ENCODE measurements at places on chromosomes 6 and 20.
A peak's percentile ranks its signal among the peaks of the same experiment; 100 is the strongest.

DNA sequence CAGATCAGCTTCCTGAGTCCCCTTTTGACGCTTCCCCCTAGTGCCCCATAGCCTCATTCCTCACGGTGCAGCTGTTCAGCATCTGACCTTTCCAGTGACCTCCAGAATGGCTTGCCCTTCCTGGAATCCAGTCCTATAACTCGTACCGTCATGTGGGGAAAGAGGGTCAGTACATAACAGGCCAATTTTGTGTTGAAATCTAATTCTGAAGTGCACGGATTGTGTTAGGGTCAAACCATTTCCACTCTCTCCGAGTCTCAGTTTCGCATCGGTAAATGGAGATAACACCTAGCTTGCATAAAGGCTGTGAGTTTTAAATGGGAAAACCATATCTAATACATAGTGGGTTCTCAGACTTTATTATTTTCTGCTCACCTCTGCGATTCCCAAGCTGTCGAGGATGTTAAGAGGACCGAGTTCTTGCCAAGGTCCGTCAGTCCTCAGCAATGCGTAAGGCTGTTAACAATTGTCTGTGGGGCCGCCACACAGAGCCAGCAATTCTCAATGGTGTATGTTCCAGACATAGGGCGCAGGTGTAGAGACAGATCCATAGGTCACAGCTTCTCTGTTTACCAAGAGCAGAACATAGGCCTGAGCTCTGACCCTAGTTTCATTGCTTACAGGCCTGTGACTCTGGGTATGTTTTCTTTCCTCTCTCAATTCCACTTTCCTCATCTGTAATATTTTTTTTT lies 45.5 kb upstream of the CCR6 start:
- DNase-seq, result no peak

- no peak for DNase-seq
These were observed 171.3 kb downstream of the CDC5L start for GRCh38 chr6:44558832-44559251.

DNA sequence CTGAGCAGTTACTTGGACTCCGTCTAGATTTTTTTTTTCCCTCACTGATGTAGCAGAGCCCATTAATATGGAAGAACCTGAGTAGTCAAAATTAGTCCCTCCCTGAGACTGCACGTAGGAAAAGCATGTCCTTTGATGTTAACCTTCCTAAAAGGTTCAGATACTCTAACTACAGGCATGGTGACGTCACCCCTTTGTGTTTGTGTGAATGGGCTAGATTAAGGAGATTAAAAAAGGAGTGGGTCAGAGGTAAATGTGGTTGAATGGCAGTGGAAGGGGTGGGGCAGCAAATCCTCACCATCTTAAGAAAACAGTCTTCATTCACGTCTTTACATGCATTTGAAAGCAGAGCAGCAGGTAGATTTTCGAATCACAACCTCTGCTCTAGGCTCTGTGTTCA lies 521.1 kb downstream of the TFAP2B start:
- no peak for DNase-seq

DNA sequence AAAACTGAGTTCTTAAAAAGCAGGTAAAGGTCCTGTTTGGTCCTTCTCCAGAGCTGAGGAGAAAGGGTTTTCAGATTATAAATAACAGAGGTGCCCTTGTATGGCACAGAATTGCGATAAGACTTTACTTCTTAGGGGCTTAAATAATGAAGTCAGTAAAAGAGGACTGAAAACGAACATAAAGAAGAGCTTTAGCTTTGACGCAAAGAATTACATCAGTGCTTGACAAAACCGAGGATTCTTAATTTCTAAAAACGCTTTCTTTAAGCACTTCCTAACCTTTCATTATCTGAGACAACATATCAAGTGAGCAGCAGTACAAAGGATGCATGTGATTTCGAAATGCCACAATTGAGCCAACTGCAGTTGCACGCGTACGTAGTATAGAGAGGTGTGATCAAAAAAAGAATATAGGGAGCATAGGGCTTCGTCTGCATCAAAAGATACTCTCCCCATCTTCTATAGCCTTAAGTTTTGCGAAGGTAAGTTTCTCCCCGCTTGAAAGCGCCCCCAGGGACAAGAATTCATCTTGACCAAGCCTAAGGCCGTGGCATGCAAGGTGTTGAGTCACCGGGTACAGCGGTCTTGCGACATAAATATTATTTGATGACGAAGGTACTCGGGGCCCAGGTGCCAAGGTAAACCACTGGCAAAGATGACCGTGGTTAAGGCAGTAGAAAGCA lies 778 bp upstream of the LOC128125822 start:
- peak; percentile 57 for DNase-seq

DNA sequence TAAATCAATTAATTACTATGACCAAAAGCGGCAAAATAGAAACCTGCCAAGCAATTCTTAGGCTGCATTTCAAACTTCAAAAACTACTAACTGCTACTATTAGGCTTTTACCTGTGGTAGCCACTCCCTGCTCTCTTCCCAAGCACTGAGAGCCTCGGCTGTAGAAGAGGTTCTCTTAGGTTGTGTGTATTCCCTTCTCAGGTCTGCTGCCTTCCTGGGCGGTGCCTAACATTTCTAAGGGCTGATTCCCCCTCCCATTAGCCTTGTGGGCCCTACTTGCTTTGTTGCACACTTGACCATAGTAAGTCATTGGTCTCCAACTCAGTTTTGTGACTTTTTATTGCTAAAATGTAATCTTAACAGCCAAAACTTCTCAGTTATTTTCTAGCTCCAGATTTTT lies 146.1 kb upstream of the C6orf118 start:
- no peak for DNase-seq

DNA sequence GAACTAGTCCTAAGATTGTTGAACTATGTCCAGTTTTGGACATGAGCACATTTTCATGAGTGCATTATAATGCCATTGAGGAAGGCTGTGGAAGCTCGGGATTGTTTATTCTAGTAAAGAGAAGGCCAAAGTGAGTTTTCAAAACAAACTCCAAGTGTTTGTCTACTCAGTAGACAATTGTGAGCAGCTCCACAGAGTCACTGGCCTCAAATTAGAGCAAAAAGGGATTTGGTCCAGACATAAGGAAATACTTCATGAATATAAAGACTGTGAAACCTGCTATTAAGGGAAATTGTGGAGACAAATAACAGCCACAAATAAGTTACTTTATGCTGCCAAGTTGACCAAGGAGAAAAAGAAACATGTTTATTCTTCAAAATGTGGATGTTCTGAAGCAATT lies 42.6 kb upstream of the PREP start:
- DNase-seq, result no peak

- no peak for DNase-seq
These were observed 151.9 kb upstream of the CARMIL1 start for GRCh38 chr6:25127076-25127837.

DNA sequence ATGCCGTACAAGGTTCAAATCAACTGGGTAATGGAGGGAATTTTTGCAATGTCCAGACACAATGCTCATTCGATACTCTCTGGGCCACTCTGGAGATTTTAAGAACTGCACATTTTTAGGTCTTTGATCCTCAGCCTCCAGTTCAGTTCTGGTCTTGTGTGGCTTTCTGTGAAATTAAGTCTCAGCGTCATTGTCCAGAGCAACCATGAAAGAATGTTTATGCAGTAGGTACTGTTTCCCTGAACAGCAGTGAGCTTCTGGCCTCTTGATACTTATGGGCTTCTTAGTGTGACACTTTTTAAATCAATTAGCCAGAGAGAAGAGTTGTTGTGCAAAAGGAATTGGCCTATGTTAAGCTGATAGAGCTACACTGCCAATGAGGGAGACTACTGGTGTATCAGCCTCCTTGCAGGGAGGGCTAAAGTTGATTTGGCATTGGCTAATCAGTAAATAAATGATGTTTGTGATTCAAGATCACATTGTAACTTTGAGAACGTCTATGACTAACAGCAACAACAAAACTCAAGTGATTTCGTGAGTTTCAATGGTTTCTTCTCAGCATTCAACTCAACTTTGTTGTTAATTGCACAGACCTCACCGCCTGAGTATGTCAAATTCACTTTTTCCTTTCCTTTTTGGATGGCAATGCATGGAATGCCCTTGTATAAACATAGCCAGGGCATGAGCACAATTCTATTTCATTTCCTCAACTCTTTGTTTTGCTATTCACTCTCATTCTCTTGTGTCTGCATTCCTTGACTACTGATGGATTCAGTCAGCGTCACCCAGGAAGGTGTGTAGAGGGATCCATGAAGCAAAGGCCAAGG lies 85.1 kb downstream of the GJA1 start:
- DNase-seq, result peak; percentile 47

DNA sequence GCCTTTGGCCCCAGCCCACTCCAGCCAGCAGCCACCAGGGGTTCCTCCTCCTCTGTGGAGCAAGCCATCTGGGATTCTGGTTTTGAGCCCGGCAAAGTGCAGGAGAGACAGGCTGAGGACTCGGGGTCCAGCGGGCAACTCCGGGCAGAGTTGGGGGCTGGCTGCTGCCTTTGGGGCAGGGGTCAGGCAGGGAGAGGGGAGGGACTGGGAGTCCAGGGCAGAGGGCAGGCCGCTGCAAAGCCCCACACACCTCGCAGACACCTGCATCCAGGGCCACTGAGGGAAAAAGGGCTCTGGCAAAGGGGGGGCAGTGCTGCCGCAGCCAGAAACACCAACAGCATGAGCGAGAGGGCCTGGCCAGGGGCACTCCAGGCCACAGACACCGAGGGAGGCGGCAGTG lies 8.8 kb downstream of the BIRC7 start:
- no peak for DNase-seq

- no peak for DNase-seq
These were observed 2.8 kb downstream of the RING1 start for GRCh38 chr6:33211136-33211535.

DNA sequence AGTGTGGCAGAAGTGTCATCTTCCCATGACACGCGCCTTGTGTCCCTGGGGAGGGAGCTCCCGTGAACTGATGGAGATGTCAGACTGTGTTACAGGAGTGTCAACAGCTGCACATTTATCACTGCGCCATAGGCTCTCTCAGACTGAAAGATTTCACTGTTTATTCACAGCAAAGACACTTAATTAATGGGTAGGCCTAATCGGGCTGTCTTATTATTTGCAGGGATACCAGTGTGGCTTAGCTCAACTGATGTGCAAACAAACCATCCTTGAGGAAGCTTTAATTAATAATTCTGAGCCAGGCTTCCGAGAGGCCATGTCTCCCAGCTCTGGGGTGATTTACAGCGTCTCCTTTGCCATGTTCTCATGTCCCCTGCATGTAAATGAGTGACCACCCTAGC lies 771.0 kb downstream of the QKI start:
- no peak for DNase-seq

DNA sequence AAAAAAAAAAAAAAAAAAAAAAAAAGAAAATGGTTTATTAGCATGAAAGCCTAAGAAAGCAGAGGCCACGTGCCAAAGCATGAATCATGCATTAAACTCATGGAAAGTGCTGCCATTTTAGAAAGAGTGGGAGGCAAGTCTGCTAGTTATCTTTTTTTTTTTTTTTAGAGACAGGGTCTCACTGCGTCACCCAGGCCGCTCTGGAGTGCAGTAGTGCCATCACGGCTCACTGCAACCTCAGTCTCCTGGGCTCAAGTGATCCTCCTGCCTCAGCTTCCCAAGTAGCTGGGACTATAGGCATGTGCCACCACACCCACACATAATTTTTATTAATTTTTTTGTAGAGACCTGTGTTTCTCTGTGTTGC lies 5.2 kb downstream of the VWA7 start:
- no peak for DNase-seq

- DNase-seq, result no peak
These were observed 9.8 kb downstream of the WRNIP1 start for GRCh38 chr6:2775003-2775402.

GRCh38 chr6:36858407-36858981 lies 16.1 kb downstream of the PPIL1 start:
- no peak for DNase-seq

GRCh38 chr6:1039191-1039590 lies 272.7 kb upstream of the FOXQ1 start:
- DNase-seq, result no peak

DNA sequence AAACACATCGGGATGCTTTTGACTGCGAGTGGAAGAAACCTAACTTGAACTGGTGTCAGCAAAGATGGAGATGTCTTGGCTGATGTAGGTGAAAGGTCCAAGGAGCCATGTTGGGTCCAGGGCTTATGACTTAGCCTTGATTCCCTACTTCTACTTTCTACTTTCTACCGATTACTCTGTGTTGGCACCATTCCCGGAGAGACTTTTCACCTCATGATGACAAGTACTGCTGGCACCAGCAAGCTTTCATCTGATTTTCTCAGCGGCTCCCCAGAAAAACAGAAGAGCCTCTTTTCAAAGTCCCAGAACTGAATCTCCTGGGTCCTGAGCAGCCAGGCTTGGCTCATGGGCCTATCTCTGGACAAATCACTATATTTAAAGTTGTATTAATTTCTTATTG lies 4.9 kb upstream of the EDN3 start:
- no peak for DNase-seq

DNA sequence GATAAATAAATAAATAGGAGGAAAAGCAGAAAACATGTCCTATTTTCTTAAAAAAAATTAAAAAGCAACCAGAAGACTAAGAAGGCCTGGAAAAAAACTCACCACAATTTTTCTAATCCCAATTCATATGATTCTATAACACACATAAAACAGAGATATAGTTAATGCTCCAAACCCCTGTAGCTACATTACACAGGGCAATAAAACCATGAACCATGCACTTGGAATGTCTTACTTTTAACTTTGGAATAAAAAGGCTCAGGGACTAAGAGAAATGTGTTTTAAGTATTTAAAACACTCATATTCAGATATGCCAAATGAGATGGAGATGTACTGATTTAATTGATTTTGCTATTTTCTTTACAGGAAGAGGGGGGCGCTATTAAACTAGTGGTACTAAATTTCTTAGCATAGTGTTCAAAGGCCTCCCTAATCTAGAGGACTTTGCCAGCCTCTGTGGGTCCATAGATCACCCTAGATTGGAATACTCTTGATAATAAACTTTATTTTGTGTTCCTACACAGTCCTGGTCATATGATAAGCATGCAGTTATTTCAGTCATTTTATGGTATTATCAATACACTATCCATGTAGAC lies 30.3 kb upstream of the GCM1 start:
- no peak for DNase-seq

- no peak for DNase-seq
These were observed 53.6 kb downstream of the ENPP1 start for GRCh38 chr6:131861381-131861780.

- DNase-seq, result no peak
These were observed 160.2 kb downstream of the SYNDIG1 start for GRCh38 chr20:24629668-24630067.

All from ACHN (cell line).